ENCODE measurements at places on chromosomes 3 and 15.

- DNase-seq = peak; percentile 37
Observed at GRCh38 chr15:41936155-41936554, 36.2 kb downstream of the EHD4 start.

GRCh38 chr3:341998-342397 is 145.4 kb downstream of the CHL1 start:
- no peak for DNase-seq

GRCh38 chr3:49133226-49133951 is 539 bp upstream of the LAMB2 start:
- no peak for DNase-seq

DNA sequence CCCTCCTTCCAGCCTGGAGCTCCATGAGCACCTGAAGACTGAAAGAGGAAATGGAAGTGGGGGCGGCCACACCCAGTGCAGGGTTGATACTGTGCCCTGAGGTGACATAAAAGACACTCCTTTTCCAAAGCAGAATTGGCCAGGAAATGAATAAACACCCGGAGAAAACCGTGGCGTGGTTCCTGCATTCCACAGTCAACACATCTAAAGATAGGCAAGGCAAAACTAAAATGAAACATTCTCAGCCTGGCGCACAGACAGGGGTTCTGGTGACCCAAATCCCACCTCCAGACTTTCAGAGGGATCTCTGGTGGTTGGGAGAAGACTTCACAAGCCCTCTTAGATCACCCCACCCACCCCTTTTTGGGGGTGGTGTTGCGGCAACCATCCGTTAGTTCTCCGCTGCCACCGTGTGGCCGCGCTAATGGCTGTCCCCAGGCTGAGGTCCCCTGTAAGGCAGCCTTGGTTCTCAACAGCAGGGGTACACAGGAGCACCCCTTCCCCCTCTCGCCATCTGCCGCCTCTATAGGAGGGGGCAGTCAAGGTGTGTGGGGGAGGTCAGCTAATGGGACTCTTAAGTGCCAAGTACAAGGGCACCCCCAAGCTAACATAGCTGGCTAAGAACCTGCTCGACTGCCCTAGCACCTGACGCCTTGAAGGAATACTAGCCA is 2.5 kb upstream of the MST1R start:
- peak; percentile 42 for DNase-seq

DNA sequence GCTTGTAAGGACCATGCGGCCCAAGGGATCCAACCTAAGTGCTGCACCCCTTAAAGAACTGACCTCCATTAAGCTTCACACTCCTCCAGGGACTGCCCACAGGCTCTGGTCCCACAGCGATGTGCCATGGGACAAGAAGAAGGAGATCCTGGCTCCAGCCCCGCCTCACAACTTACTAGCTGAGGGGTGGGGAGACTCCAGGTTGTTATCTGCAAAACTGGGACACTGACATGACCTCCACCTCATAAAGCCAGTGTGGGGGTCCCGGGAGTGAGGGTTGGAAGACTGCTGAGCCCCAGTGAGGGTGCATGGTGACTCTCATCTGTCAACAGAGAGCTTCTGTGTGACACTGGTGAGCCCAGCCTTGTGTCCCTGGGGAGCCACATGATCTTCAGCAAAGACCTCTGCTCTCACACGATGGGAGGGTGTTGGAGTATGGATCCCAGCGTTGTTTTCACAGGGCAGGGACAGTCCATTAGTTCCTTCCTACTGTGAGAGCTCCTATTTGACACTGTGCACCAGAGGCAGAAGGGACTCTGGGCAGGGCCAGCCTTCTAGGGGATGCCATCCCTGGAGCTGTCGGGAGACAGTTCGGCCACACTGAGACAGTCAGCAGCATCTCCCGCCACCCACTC is 26.7 kb downstream of the EAF1 start:
- DNase-seq = no peak

GRCh38 chr15:79088426-79089205 is 2.0 kb downstream of the RASGRF1 start:
- DNase-seq = no peak

DNA sequence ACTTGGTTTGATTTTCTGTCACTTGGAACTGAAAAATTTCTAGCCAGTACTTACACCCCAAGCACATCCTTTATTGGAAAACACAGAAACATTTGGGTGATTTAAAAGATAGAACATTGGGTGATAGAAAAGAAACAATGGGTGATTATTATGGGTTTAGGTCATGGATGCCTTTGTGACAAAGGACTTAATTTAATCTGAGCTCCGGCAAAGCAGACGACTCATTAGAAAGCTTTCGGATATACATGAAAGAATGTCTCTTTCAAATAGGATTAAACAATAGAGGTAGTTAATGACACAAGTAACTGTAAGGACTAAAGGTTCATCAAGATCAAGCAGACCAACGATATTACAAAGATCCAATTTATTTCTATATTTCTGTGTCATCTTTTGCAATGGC is 37.3 kb upstream of the CNTN4 start:
- no peak for DNase-seq

DNA sequence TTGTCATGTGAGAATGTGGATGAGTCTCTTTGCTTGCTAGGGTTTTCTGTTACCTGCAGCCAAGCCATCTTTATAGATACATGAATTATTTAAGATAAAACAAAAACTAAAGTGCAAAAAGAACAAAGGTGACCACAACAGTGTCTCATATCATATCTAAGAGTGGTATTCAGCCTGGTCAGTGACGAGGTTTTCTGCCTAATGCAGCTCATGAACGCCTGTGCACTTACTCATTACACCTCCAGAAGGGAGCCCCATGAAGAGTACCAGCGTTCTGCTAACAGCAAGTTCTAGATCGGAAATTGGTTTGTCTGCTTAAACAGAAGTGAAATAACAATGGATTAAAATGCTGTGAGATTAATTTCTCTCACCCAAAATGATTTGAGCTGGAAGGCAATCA is 19.2 kb downstream of the PXYLP1 start:
- DNase-seq = no peak

GRCh38 chr3:46907271-46907670 is 29.8 kb downstream of the PTH1R start:
- no peak for DNase-seq

- DNase-seq = no peak
Observed at GRCh38 chr3:116033516-116033915, 410.2 kb downstream of the GAP43 start.

Measured in activated CD4-positive, alpha-beta T cell treated with anti-CD3 and anti-CD28 coated beads, Interleukin-10, Interleukin-2, amounts not matched to agents 100 ng/mL and 50 ng/mL, durations not matched to agents 16 hours and 8 hours (primary cell).